ENCODE measurements at places on chromosomes 6 and 20.

DNA sequence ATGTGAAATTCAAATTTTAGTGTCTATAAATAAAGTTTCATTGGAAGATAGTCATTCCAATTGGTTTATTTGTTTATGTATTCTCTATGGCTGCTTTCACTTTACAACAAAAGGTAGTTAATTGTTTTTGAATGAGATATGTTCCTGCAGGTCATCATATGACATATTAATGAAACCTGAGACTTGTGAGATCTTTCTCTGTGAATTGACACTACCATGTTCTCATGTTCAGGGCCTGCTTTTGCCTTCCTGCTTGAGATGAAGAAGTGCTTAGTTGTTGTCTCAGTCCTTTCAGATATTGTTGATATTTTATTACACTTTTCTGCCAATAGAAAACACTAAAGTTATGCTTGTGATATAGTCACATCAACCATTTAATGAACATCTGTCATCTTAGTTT lies 132.5 kb downstream of the UTRN start:
- no peak for DNase-seq

DNA sequence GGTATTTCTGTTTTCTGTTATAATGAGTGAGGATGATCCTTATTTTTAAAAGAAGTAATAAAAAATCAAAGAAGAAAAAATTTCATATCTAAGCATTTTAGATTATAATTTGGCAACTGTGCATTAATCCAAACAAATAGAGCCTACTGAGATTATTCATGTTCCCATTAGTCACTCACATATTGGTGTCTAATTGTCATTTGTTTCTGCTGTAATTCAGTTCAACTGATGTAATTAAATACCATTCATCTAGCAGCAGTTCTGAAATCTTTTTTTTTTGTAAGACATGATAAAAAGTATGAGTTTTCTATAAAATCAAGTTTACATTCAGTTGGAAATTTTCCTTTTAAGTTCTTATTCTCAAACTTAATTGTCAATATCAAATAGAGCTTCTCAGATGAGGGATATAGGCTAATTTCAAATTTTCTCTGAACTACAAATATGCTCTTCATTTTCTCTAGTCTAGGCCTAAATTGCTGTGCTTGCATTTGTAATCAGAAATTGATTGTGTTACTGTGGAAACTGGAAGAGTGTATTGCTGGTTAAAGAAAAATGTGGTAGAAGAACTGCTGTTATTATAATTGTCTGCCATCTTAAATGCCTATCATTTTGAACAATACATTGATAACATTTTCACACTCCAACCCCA lies 23.6 kb downstream of the PACRG start:
- DNase-seq, result no peak

DNA sequence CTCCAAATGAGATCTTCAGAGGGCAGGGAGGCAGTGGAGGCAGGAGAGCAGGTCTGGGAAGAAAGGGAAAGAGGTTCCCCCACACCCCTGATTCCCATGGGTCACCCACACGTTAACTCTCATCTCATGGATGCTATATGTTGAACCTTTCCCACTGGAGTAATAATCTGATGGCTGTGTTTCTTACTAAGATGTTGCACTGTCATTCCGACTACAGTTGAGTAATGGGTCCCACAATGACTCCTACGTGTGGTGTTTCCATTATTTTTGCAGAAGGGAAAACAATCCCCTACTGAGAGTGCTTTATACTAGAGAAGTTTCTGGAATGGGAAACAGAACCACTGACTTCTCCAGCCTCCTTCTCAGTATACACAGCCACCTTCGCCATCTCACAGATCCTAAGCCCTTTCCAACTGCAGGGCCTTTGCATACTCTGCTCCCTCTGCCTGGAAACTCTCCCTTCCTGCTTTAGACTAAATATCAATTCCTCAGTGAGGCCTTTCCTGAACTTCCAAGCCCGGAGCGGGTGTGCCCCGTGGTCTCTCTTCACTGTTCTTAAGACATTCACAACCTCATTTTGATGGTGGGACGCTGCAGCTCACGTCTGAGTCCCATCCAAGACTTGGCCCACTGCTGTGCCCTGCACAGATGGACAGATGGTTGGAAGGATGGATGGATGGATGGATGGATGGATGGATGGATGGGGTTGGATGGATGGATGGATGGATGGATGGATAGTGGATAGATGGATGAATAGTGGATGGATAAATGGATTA lies 238.6 kb upstream of the PMEPA1 start:
- DNase-seq, result no peak

DNA sequence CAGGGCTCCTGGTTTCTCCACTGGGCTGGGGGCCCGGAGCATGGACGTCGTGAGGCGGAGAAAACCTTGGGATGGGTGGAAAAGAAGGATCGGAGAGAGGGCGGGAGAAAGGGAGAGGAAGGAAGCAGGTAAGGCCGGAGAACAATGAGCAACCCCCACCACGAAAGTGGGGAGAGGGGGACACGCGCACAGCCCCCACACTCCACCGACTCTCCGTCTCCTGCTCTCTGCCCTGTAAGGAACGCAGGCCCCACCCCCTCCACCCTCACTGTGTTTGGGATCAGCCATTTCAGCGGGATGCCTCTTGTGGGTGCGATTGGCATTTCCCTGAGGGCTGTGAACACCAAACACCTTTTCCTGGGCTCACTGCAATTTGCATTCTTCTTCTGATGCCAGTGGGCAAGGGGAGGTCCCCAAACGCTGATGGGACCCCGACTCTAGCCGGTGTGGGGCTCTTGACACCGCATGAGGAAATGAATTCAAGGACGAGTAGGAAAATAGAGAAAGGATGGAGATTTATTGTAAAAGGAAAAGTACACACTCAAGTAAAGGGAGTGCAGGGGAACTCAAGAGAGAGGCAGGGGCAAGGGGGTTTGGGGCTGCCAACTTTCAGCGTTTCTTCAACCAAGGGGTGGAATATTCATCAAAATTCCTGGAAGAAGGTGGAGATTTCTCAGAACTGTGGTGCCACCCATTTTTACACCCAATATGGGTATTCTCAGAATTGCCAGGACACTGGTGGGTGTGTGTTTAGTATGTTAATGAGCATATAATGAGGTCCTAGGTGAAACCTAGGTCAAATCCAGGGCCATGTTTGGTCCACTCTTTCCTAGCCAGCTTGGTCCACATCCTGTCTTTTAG lies 13.1 kb upstream of the RAET1L start:
- no peak for DNase-seq
